ENCODE measurements at places on chromosomes 13 and 19. TPM values are rescaled to one million over a fixed set of nuclear protein-coding genes. Genes with fewer than 3 reads are reported as not detected.

LILRA2 gene
- total RNA-seq: not detected

ZNF616 gene
- 24.0 TPM for total RNA-seq

KCTD12 gene
- total RNA-seq: 46.6 TPM

GRCh38 chr19:8552810-8553209 lies 24.4 kb downstream of the MYO1F start:
- no peak for DNase-seq

SSC5D gene
- 1.6 TPM for total RNA-seq

F2RL3 gene
- total RNA-seq: not detected

DNA sequence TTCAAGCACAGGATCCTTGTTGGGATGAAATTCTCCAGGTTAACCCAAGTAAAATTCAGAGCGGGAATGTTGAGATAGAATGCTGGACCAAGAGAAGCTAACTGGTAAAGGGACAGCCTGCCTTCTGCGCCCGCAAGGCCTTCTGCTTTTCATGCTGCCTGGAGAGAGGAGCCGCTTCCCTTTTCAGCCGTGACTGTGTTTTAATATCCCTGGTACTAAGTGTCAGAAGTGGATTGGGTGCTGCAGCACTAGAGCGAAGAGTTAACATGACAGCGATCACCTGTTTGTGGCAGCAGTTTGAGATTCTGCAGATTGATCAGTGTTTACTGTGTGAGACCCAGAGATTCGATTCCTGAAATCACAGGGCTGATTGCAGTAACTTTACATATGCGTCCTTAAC lies 197.4 kb upstream of the ZNF536 start:
- DNase-seq: no peak

- DNase-seq: no peak
These were observed 76.8 kb downstream of the FREM2 start for GRCh38 chr13:38763446-38764381.

DNA sequence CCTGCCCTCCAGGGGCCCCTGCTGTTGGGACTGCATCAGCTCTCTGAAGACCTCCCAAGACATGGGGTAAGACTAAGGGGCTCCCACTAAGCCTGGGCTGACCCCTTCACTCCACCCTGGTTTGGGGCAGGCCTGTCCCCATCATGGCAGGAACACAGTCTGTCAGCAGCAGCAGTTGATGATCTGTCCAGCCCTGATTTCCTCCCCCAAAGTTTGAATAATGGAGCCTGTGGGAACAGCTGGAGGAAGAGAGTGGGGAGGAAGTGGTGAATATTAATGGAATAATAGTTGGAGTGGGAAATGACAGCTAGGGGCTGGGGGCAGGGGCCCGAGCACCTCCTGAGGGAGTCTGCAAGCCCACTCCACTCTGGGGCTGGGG lies 1.3 kb upstream of the B3GNT8 start:
- no peak for DNase-seq

GRCh38 chr19:46935066-46935663 lies 74.4 kb downstream of the ARHGAP35 start:
- DNase-seq: no peak

- DNase-seq: no peak
These were observed 3.2 kb downstream of the LRFN1 start for GRCh38 chr19:39317476-39317875.

GRCh38 chr19:38317104-38317612 lies 1.4 kb upstream of the YIF1B start:
- no peak for DNase-seq

GRCh38 chr13:29165840-29166239 lies 345.7 kb downstream of the MTUS2 start:
- no peak for DNase-seq

LGALS7 gene
- total RNA-seq: 0.91 TPM

ELANE gene
- total RNA-seq: not detected

- DNase-seq: no peak
These were observed 940.0 kb downstream of the EFNB2 start for GRCh38 chr13:105595471-105595870.

GRCh38 chr13:44299152-44299943 lies 74.3 kb upstream of the SERP2 start:
- no peak for DNase-seq

GRCh38 chr19:49570138-49570856 lies 10.1 kb downstream of the NOSIP start:
- DNase-seq: peak; percentile 51

NANOS3 gene
- 10.5 TPM for total RNA-seq

- DNase-seq: no peak
These were observed 396.9 kb downstream of the KCTD12 start for GRCh38 chr13:76489274-76489673.

GRCh38 chr13:31048521-31048920 lies 113.2 kb downstream of the HSPH1 start:
- DNase-seq: no peak

DNA sequence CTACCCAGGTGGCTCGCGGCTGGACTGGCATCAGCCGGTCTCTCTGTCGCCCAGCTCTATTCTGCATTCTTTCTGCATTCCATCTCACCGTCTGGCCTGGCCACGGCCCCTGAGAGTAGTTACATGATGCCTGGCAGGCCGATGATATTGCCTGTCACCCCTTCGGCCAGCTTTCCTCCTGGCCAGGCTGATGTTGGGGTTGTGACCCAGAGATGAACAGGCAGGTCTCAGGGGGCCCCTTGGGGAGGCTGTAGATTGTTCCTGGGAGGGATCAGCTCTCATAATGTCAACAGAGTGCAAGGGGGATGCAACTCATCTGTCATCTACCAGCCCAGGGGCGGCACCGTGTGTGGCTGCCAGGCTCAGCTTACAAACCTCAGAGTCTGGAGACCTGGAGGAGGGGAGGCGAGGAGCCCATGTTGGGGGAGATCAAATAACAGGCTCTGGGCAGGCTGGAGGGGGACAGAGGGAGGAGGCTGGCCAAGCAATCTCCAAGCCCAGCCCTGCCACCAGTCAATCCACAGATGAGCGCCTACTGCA lies 13.6 kb upstream of the FBXO17 start:
- DNase-seq: no peak

- DNase-seq: no peak
These were observed 441 bp upstream of the ZNF559 start for GRCh38 chr19:9323557-9323918.

GRCh38 chr19:4624733-4625362 lies 14.5 kb upstream of the TNFAIP8L1 start:
- no peak for DNase-seq

- DNase-seq: no peak
These were observed 824 bp downstream of the TSEN34 start for GRCh38 chr19:54191811-54192453.

SIGLECL1 gene
- total RNA-seq: not detected

HNRNPL gene
- total RNA-seq: 461 TPM

- no peak for DNase-seq
These were observed 89.8 kb downstream of the KDM4B start for GRCh38 chr19:5058521-5059212.

FAM83E gene
- 3.8 TPM for total RNA-seq

GRCh38 chr19:18393836-18394235 lies 3.6 kb downstream of the LRRC25 start:
- DNase-seq: no peak

DNA sequence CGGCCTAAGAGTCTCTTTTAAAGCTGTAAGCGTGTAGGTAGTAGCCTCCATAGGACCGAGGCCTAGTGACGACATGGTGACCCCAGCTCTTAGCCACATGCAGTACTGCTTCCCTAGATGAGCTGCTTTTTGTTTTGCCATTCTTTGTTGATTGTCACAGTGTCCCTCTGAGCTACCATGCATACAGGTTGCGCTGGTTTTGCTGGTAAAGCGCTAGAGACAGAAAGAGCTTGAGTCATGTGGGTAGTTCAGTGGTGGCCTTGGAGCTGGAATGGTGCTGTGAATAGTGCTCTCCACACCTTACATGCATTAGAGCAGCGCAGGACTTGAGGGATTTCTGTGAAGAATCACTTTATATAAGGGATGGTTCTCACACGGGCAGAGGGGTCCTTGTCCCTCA lies 5.1 kb downstream of the HNRNPM start:
- DNase-seq: no peak

- no peak for DNase-seq
These were observed 19.1 kb upstream of the CCNA1 start for GRCh38 chr13:36413161-36413560.

KDM4B gene
- total RNA-seq: 59.6 TPM

RNF126 gene
- 39.2 TPM for total RNA-seq

- DNase-seq: no peak
These were observed 1.5 kb downstream of the PPFIA3 start for GRCh38 chr19:49120868-49121267.

DNA sequence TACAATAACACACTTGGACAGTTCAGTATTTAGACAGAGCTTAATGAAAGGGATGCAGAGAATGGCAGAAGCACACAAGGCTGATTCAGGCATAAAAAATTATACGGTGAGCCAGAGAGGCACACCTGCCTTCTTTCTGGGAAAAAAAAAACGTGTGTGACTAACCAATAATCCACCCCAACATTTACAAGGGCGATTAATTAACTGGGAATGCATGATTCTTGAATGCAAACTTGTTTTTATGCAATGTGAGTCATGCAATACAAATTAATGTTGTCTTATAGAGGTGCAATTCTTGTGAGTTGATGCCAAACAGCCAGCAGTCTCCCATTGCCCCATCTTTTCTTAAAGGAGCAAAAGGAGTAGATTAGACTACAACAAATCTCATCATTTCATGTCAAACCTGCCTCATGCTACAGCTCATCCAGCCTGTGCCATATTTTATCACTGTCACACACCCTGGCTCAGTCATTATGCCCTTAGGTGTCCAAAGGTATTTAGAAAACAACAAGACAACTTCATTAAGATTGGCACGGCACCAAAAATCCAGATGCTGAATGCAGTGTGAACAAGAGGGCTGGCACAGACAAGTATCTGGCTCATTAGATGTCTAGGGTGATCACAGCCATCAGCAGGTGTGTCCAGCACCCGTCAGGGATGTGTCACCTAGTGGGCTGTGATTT lies 721.1 kb downstream of the EFNB2 start:
- no peak for DNase-seq

DNA sequence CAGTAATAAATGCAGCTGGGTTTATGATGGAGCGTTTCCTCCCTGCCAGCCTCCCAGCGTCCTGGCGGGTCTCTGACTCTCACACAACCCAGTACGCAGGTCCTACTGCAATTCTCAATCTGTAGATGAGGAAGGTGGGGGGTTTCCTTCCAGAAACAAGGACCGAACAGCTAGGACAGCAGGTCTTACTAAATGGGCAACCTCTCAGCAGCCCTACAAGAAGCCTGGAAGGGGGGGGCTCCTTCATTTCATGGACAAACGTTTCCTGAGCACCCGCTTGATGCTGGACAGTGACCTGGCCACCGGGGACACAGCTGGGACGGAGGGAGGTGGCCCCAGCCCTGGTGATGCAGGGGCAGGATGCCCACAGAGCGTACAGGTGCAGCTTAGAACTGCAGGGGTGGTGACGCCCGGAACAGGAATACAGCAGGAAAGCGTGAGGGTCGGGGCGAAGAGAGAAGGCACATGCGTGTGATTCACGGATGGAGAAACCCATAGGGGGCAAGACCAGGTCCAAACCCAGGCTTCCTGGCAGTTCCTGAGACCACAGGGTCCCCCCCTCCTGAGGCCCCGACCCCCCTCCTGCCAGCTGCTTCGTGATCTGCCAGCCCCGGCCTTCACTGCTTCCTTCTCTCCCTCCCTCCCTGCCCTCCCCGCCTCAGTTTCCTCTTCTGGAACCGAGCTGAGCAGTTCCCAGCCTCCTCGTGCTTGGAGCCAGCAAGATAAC lies 732 bp upstream of the C2CD4C start:
- no peak for DNase-seq

MUC16 gene
- 0.43 TPM for total RNA-seq

GRCh38 chr13:107867701-107868661 lies 347.4 kb downstream of the LIG4 start:
- DNase-seq: peak; percentile 49

FCAR gene
- not detected for total RNA-seq

DNA sequence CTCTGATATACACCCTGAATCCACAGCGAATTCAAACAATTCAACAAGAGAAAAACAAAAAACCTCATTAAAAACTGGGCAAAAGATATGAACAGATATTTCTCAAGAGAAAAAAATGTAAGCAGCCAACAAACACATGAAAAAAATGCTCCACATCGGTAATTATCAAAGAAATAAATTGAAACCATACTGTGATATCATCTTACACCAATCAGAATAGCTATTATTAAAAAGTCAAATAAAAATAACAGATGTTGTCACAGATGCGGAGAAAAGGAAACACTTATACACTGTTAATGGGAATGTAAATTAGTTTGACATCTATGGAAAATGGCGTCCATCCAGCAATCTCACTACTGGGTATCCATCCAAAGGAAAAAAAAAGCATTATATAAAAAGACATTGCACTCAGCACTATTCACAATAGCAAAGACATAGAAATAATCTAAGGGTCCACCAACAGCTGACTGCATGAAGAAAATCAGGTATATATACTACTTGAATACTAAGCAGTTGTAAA lies 1495.0 kb upstream of the PCDH20 start:
- no peak for DNase-seq

SLC5A5 gene
- not detected for total RNA-seq

GRCh38 chr13:86563308-86563707 lies 764.1 kb upstream of the SLITRK6 start:
- no peak for DNase-seq

- DNase-seq: no peak
These were observed 150.7 kb downstream of the ABCC4 start for GRCh38 chr13:95150555-95150954.

- DNase-seq: no peak
These were observed 2.6 kb downstream of the HMG20B start for GRCh38 chr19:3575260-3575741.

All from progenitor cell of endocrine pancreas (in vitro differentiated cells).